Epithelial cell of proximal tubule (primary cell): ENCODE measurements at places on chromosomes 5 and 9. TPM values are rescaled to one million over a fixed set of nuclear protein-coding genes. Genes with fewer than 3 reads are reported as not detected.

DNA sequence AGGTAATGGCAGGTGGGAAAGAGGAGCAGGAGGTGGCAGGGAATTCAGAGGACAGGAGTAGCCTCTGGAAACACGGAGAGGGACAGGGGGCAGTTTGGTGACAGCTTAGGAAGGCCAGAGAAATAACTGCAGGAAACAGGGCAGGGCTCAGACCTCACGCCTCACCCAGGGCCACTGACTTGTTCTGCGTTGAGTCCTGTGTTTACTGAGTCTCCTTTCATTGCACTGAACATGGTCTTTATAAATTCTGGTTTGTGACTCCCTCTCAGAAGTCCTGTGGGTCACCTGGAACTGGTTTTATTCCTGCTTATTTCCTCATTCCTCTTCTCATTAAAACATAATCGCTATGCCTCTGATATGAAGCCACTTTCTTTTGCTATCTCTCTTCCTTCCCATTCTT is 55.2 kb upstream of the ZNF622 start:
- DNase-seq: no peak

The C8G gene
- total RNA-seq: not detected in 2 replicates

- DNase-seq: no peak
These were observed 7.8 kb upstream of the ANXA1 start for GRCh38 chr9:73143711-73144328.

The TAL2 gene
- total RNA-seq: 0.29 TPM in 1 of 2 replicates, not detected in the other

The CER1 gene
- total RNA-seq: not detected in 2 replicates

- DNase-seq: no peak
These were observed 770.2 kb upstream of the DMAC1 start for GRCh38 chr9:8569823-8570222.

DNA sequence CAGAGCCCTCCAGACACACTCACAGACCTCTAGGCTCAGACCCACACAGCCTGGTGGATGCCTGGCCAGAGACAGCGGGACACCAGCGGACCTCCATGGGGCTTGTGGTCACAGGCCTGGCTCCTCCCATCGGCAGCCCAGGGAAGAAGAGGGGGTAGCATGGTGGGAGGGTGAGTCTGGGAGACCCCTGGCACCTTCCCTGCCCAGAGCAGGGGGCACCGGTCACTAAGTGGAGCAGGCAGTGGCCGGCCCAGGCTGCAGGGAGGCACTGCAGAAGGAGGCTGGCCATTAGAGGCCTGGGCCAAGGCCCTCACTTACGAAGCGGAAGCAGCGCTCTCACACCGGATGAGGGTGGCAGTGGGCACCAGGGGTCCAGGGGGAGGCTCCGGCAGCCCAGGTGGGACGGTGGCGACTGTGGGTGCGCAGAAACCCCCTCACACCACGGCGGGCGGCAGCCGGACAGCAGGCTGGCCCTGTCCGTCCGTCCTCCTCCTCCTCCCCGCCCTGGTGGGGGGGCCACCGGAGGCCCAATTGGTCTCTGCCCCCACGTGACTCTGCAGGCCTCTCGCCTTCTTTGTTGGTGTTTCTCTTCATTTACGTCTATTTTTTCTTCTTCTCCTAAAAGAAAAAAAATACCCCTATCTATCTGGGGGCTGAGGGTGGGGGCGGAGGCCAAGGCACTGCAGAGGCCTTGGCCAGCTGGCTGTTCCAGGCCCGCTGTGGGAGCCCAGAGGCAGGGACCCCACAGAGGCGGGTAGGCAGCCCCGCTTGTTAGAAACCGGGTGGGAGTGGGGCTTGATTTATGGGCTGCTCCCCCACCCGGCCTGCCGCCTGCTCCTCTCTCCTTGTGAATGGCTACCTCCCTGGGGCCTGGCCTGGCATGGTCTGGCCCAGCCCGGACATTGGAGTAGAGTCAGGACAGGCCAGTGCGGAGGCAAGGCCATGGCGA is at the start of gene NR5A1:
NR5A1 (minus strand) TSS at position 469 of the 949 bp plus-strand sequence. CDS start 4,004 bp downstream, outside the sequence.
- no peak for DNase-seq

DNA sequence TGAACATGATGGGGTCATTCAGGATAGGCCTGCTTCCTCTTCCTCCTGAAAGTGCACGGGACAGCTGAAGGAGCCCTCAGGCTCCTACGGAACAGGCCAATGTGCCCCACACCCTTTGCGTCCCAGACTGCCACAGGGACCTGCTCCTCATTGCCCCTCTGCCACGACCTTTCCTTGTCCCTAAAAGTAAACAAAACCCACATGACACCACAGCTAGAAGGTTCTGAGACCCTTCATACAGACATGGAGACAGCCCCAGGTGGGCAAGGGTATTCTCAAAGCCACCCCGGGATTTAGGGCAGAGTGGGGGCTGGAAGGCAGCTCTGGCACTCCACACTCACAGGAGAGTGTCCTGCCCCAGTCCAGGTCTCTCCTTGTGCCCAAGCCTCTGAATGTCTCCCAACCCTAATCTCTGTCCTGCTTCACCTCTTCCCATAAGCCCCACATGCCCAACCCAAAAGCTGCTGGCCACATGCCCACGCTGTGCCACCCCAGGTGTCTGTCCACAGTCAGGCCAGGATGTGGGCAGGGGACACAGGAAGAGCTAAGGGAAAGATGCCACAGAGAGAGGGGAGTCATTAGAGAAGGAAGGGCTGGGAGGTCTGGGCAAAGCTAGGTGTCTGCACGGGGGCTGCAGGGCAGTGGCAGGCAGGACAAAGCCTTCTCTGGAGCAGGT is 800 bp downstream of the AMBP start:
- no peak for DNase-seq

The IL5 gene
- total RNA-seq: not detected in 2 replicates

GRCh38 chr9:38440516-38440915 is 16.3 kb upstream of the IGFBPL1 start:
- no peak for DNase-seq

- DNase-seq: no peak
These were observed 135.8 kb downstream of the PLCXD3 start for GRCh38 chr5:41374631-41375030.

DNA sequence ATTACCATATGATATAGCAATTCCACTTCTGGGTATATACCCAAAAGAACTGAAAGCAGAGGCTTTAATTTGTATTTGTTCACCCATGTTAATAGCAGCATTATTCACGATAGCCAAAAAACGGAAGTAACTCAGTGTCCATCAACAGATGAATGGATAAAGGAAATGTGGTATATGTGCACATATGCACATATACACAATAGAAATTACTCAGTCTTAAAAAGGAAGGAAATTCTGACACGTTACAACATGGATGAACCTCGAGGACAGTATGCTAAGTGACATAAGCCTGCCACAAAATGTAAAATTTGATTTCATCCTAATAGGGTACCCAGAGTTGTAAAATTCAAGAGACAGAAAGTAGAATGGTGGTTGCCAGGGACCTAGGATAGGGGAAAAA is 54.9 kb downstream of the NUP155 start:
- no peak for DNase-seq

The NUDT12 gene
- 8.0 and 9.9 TPM in 2 replicates for total RNA-seq

DNA sequence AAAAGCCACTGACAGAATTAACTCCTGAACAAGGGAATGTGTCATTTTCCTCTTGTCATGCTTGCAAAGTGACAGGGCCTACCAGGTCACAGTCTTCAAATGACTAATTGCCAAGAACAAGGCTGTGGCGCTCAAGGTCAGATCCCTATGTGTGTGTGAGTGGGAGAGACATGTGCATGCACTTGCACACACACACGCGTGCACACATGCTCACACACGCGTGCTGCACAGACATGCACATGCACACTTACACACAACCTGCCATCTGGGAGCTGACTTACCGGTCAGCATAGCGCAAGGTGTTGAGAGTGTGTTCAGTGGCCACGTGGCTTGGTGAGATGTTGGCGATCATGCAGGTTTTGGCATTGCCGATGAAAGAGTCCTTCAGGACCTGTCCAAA is 69.8 kb downstream of the KIF24 start:
- DNase-seq: no peak

DNA sequence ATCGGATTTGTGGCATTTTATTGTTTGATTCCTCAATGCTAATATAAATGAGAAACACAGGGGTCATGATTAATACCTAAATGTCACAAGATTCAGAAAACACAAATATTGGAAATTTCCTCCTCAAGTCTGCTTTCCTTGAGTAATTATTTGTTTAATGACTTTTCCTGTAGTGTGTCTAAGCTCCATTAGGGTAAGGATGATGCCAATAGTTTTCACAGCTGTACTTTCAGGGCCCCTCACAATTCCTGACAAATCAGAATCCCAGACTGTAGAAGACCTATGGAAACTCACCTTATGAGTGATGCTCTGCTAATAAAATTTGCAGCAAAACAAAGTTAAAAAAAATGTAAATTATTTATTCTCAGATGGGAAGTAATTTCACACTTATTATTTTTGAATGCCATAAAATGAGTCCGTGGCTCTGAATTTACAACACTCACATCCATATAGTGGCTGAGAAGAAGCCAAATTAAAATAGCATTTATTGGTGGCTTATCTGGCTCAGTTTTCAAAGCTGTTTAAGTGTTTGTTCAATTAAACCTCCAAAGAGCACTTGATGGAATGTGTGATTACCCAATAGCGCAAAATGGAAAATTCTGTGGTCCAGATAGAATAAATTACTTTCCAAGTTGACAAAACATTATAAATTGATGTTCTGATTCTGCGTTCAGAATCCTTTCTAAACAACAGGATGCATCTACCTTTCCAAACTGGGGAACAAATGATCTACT is 1.6 kb upstream of the SPINK14 start:
- no peak for DNase-seq

DNA sequence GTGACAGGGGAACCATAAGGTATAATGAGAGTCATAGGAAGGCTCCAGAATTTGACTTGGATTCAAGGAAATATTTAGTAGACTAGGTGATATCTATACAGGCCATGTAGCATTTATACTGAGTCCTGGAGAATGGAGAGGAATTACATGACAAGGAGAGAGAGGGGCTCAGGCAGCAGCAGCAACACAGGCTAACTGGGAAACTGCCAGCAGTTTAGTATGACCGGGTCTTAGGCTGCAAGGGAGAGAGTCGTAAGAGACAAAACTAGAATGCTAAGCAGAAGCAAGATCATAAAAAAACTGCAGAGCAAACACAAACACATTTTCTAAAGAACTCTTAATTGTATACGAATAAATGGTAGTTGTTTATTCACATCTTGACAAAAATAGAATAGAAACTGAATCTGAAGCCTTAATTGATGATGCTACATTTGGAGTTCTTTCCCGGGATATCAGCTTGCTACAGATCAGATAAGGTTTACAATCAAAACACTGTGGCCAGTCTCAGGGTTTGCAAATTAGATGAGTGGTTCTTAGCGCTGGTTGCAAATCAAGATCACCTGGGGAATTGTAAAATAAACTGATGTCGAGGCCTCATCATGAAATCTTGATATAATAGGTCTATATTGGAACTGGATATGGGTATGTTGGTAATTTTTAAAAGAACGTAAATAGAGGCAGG is 480.0 kb upstream of the C9orf72 start:
- DNase-seq: no peak

DNA sequence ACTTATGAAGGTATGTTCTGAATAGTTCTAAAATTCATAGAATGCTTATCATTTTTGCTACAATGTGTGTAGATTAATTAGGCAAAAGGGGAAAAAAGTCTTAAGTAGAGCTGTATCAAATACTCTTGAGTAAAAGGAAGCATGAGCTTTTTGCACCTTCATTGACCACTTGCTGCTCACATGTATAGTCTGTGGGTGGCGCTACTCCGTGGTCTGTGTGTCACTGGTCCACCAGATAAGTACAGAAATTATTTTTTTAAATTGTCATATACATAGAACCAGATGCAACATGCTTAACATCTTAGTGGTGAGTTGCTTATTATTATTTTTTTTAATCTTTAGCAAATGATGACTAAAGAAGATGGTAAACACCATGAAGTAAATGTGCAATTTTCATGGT is 130.2 kb downstream of the MAN2A1 start:
- no peak for DNase-seq

The WHRN gene
- 1.7 and 5.2 TPM in 2 replicates for total RNA-seq

The TAS2R1 gene
- total RNA-seq: not detected in 2 replicates

GRCh38 chr9:35940458-35941407 is 17.2 kb downstream of the OR2S2 start:
- DNase-seq: no peak

The FAM221B gene
- total RNA-seq: not detected in 2 replicates

DNA sequence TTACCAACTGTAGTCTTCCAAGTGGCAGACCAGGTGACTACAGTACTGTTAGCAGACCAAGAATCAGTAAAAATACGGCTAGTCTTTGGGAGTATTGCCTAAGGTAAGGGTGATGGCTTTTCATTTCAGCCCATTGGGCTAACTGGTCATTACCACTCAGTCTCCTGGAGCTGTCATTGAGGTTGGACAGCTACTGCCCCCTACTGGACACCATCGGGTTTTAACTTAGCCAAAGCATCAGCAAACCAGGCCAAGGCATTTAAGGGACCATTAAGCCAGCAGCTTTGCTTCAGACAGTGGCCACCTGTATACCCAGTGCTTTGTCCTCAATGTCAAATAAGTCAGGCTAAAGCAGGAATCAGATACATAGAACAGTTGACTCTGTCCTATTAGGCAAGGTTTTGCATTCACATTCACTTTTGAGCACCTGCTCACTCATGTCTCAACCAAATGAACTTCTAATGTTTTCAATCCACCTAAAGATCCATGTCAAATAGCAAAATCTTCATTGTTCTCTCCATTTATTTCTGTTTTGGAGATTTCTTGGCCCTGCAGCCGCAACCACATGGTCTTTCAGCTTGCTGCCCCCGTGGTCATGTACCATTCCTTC is 117.2 kb downstream of the INVS start:
- no peak for DNase-seq

The TAF11L5 gene
- not detected in 2 replicates for total RNA-seq

The EPB41L4A gene
- total RNA-seq: 6.7 and 17.2 TPM in 2 replicates

DNA sequence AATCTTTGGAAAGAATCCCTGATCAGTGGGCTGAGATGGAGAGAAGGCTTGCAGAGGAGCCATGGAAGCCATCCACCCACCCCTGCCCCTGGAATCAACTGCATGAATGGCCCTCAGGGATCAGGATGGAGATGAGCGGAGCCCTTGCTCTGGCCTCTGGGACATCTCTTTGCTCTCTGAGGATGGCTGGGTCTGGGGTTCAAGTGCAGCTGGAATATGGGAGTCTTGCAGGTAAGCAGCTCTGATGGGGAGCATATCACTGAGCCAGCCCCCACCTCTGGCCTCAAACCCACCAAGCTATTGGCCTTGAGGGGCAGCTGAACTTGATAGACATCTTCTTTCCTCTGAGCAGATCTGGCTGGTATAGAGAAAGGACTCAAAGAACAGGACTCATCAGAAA is 76.1 kb downstream of the C5orf15 start:
- no peak for DNase-seq

The PIK3R1 gene
- total RNA-seq: 5.9 and 6.8 TPM in 2 replicates

- no peak for DNase-seq
These were observed 36.4 kb upstream of the ADAMTSL1 start for GRCh38 chr9:18437315-18438201.

The TNC gene
- 66.1 and 68.9 TPM in 2 replicates for total RNA-seq

The TSSK1B gene
- not detected in 2 replicates for total RNA-seq
